ENCODE measurements at places on chromosomes 11 and 22. TPM values are rescaled to one million over a fixed set of nuclear protein-coding genes. Genes with fewer than 3 reads are reported as not detected.

DNA sequence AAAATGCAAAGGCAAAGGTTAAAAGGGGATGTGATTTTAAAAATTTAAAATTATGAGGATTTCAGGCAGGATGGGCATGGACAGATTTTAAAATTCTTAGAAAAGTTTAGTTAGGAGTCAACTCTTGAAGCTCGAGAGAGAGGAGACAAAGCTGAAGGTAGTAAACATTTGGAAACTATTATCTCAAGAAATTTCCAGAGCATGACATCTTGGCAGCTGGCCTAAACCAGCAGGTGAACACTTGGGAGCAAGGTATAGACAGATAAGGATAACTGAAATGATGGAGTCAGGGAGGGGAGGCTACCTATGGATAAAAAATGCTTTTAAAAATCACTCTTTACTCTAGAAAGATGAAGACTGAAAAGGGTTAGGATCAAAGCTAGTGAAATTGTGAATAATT is 13.7 kb downstream of the POU2AF3 start:
- no peak for DNase-seq

DNA sequence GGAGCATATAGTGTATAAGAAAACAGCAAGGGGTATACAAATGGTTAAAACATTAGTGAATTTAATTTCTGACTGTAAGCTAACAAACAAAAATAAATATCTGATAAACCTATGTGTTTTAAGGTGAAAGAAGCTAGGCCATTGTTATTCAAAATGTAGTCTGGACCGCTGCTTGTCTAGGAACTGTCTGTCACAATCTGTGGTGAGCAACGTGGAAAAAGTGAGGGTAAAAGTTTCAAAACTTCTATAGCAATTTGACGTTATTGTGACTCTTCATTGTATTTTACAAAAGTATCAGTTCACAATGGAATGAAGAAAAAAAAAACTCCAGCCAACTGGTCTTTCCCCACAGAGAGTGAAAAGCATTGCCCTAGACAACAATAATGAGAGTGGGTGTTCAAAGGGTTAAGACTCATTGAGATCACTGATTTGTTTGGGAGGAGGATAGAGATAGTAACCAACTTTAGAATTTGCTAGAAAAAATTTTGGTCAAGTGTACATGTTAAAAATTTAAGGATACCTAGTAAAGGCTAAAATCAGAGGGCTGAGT is 79.1 kb downstream of the UVRAG start:
- DNase-seq = no peak

The ISX gene
- not detected for total RNA-seq

The RAB1B gene
- total RNA-seq = 125 TPM

The SLC22A9 gene
- not detected for total RNA-seq

DNA sequence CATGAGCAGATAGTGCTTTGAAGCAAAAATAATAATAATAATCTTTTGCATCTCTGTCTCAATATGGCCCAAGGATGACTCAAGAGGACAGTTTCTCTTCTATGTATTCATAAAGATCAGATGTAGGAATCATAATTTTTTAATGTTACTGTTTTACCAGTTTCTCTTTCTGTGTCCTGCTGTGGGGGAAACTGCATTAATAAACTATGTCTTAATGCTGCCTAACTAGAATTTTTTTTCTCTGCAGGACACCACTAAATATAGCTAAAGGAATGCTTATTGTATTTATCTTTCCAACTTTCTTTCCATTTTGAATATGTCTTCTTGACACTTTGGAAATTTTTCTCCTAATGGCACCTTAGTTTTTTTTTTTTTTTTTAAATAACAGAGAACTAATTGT is 6.5 kb downstream of the FJX1 start:
- DNase-seq = no peak

GRCh38 chr11:44780940-44781631 is 54.3 kb downstream of the TSPAN18 start:
- DNase-seq = no peak

DNA sequence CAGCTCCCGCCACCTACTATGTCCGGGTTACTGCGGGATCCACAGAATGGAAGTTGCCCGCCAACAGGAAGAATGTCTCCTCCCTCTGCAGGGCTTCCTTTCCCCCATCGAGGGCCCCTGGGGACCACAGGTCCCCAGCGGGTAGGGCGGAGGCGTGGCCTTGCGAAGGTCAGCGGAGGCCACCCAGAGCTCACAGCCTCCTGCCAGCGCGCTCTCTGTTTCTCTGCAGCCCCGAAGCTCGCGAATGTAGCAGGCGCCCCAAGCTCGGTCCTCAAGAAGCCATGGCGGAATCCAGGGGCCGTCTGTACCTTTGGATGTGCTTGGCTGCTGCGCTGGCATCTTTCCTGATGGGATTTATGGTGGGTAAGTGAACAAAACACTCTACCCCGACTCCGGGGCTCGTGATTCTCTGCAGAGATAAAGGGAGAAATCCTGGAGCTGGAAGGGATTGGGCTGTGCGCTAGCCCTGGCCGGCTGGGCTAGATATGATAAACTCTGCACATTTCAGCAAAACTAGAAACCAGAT is at the start of gene NAALAD2:
TSS of gene NAALAD2 (plus strand) at position 186 of the 526 bp plus-strand sequence. CDS start at position 282, 96 bp downstream.
- DNase-seq = peak; percentile 74

- DNase-seq = no peak
Measured at GRCh38 chr11:9132203-9132878, 40.9 kb upstream of the SCUBE2 start.

DNA sequence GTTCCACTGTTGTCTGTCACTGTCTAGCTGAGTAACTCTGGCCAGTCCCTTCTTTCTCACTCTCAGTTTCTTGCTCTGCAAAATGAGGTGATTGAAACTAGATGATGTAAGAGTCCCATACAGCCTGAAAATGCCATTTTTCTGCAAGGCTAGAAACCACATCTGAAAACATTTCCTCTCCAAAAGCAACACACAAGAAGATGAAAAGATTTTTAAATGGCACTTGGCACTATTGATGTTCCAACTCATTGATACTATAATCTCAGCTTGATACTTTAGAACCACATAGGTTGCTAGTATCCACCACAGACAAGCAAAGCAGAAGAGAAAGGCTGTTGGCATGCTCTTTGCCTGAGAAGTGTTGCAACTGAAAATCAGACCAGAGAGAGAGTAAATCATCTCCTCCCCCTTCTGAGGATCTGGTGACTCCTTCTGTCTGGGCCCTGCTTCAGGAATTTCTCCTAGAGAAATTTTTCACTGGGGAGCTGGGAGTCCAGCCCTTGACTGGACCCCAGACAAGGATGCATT is 1217.9 kb downstream of the LRRC4C start:
- DNase-seq = no peak

The C11orf87 gene
- 0.23 TPM for total RNA-seq

DNA sequence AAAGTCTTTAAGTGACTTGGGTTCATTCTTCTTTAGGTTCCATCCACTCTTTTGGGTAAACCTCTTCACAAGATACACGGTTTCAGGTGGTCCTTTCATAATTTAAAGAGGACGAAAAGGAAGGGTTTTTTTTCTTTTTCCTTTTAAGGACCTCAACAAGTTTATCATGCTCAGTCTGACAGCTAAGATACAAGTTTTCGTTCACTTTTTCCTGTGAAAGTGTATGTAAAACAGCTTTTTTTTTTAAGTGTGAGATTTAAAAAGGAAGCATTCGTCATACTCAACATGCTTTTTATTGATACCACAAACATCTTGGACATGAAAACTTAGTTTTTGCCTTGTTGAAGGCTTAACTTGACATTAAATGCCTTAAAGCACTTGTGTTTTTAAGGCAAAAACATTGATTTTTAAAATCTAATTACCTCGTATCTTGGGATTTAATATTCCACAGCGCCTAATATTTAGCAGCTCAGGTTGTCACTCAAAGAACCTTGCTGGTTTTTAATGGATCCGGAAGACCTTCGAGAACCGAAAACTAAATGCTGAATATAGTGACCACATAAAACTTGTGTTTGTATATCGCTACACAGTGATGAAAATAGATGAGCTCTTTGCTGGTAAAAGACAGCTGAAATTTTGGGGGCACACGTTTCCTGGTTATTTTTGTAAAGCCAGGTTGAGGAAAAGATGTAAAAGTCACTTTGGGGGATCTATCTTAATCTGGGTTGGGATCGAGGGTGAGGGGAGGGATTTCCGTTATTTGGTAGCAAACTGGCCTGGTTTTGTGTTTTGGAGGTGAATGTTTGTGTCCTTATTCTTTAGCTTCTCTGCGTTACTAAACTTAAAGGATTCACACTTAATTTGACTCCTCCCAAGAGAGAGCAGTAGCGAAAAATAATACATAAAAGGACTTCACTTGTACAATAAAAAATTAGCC is 2.3 kb downstream of the PCF11 start:
- DNase-seq = no peak

The GPR83 gene
- total RNA-seq = 0.48 TPM

The MISFA gene
- 3.2 TPM for total RNA-seq

GRCh38 chr11:122345586-122345985 is 229.6 kb upstream of the BLID start:
- DNase-seq = no peak

DNA sequence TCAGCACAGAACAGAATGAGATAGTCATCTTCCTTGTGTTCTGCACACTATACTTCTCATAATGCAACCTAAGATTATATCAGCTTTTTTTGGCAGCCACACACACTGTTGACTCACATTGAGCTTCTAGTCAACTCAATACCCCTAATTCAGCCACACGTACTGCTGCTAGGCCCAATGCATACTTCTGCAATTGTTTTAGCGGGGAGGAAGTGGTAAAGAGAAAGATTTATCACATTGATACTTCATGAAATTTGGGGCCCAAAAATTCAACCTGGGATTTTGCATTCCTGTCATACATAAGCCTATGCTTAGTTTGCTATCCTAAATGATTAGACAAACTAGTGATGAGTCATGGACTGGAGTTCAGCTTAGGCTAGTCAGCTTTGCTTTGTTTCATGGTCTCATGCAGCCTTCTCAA is 8.6 kb upstream of the UPB1 start:
- no peak for DNase-seq

DNA sequence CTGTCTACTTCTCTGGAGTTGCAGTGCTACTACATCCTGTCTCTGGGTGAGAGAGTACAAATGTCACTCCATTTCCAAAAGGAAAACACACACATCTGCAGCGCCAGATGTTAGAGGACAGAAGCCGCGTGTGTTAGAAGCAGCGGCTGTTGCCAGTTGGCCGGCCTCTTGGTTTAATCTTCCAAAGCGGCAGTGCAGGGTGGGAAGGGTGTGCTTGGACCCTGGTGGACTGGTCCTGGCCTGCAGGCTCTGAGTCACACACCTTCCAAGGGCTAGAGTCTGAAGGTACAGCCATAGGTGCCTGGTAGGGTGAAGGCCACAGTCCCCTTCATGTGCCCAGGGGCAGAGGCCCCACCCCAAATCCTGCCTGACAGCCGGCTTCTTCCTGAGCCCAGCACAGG is 99.8 kb downstream of the CTTN start:
- DNase-seq = no peak

- DNase-seq = no peak
Measured at GRCh38 chr22:38871360-38872171, 450 bp downstream of the CBX6 start.

The AMBRA1 gene
- 32.2 TPM for total RNA-seq

GRCh38 chr11:14446701-14447169 is 52.9 kb downstream of the COPB1 start:
- DNase-seq = no peak

- peak; percentile 54 for DNase-seq
Measured at GRCh38 chr11:8283465-8284230, 20.0 kb upstream of the LMO1 start.

- DNase-seq = no peak
Measured at GRCh38 chr11:110919241-110919922, 207.1 kb upstream of the ARHGAP20 start.

DNA sequence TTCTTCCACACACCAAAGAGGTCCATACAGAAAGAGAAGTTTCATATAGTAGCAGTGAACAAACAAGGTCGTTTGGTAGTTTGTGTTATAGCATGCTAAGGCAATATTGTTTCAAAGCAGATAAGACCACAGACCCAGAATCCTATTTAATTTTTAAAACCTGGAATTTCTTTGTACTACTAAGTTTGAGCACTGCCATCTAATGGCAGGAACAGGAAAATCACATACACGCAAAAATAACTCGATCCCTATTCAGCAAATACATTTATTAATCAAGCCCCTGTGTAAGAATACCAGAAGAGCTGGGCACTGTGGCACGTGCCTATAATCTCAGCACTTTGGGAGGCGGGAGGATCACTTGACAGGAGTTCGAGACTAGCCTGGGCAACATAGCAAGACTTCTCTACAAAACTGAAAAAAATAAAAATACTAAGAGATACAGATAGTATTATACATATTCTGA is 2.9 kb upstream of the BTBD10 start:
- DNase-seq = no peak

GRCh38 chr11:26087120-26087935 is 244.6 kb upstream of the ANO3 start:
- DNase-seq = no peak

DNA sequence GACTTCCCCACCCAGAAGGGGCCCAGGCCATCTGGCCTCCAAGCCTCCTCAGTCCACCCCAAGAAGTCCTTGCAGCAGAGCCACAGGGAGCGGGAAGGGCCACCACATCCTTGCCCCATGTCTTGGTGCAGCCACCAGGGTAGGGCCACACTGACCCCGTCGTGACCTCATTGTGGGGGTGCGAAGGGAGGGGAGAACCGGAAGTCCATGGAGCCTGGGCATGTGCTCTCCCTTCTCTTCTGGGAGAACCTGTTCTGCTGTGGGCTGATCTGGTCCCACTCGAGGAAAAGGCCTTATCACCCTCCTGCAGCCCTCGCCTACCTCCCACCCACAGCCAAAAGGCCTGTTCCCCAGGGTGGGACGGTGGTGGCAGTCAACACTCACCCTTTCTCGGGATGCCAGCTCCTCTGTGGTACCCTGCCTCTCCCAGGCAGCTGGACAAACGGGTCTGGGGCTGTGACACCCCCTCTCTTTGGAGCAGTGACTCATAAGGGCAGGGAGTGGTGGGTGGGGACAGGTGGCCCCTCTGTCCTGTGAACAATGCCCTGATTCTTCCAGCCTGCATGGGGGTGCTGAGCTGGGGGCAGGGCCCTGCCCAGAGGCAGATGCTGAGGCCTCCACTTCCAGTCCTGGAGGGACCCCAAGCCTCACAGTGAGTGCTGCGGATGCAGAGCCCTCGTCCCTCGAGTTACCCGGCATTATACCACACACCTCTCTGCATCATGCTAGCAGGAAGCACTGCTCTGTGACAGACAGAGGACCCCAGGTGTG is 14.6 kb upstream of the CTSD start:
- no peak for DNase-seq

DNA sequence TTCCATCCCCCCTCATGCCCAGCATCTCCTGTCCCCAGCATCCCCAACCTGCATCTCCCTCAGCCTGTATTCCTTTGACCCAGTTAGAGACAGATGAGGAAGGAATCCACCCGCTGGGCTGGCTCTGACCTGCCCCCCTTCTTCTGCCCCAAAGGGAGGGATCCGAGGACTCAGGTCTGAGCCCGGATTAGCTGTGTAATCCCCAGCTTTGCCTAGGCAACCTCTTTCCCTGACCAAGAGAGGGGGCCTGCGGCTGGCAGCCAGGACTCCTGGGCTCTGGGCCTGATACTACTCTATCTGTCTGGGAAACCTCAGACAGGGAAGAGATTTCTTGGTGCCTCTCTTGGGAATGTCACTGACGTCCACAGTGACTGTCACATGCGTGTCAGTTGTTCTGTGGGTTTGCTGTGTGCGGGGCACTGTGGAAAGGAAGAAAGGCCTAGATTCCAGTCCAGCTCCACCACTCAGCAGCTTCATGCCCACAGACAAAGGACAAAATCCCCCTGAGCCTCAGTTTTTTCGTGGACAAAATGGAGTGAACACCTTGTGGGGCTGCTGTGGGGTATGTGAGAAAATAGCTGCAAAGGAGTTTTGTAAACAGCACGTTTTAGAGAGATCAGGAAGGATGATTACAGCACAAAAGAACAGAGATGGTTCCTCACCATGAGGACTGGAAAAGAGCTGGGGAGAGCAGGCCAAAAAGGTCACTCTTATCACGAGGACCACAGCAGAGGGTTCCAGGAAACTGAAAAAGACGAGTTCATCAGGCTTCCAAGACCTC is 1.3 kb upstream of the NDUFV1 start:
- DNase-seq = no peak

The TMEM25 gene
- total RNA-seq = 19.1 TPM

The RRAS2 gene
- total RNA-seq = 161 TPM
